ENCODE measurements at places on chromosomes 2 and 18.

DNA sequence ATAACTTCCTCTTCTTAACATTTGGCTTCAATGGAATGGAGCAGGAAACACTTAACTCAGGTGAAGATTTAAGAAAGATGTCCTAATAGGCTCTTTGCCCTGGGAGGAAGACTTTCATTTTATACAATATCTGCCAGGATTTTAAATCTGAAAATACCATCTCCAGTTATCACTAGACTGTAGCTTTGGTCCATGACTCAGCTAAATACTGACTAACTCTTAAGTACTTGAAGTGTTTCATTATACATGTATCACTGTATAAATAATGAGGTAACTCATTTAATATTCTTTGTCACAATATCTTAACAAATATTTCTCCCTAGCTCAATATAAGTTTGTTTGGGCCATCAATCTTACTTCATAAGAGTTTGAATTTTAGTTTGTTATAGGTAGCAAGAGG is 34.7 kb downstream of the RBKS start:
- DNase-seq, result no peak

- DNase-seq, result no peak
Observed at GRCh38 chr18:3425446-3425845, 24.5 kb upstream of the TGIF1 start.

DNA sequence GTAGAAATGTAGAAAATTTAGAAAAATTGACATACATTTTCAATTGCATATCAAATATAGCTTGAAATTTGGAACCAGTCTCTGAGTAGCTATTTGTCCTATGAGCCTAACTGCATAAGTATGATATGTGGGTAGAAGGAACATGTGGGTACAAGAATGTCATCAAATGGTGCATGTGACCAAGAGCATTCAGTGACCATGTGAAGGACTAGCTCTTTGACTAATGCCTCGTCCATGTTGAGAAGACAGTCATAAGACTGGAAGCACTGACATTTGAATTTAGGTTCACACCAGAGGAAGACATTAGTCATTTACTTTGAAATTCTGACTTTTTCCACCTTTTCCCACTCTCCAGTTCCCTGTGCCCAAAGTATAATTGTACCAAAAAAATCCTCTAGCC is 12.6 kb downstream of the MRPL44 start:
- no peak for DNase-seq

DNA sequence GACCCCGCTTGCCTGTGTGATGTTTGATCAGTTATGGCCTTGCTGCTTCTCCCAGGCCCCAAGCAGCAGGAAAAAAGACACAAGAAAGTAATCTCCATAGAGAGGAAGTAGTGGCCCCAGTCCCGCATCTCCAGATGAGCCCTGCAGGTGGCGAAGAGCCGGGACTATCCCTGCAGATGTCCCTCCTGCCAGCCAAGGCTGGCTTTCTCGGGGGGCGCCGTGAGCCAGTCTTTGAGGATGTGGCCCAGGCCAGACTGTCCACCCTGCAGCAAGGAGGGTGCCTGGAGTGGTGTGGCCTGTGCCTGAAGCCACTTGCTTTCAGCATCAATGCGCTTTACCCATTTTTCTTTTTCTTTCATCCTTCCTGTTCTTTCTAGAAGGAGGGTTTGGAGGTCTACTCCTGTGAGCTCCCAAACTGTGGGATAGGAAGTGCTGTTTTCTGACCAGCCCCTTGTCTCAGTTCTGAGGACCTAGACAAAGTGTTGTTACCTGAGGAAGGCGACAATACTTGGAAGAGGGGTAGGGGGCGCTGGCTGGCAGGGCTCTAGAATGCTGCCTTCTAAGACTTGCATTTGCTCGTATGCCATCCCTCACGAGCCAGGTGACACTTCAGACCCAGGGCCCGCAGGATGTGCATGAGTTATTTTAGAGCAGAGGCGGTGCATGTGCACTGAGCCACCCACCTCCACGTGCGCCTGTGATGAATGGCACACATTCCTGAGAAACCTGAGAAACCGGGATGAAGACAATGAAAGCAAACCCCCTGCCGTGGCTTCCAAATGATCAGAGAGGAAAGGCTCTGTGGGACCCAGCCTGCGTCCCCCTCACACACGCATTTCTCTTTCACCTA is 255.8 kb downstream of the FBXO15 start:
- no peak for DNase-seq

- peak; percentile 32 for DNase-seq
Observed at GRCh38 chr2:142716463-142717242, 160.8 kb upstream of the KYNU start.

Measured in femur (tissue), 1 donor.